ENCODE measurements at places on chromosomes 3 and 15. TPM values are rescaled to one million over a fixed set of nuclear protein-coding genes. Genes with fewer than 3 reads are reported as not detected.

RETNLB gene
- total RNA-seq: not detected

C3orf49 gene
- total RNA-seq: not detected

CD96 gene
- total RNA-seq: not detected

TJP1 gene
- 122 TPM for total RNA-seq

SPINT1 gene
- total RNA-seq: 3.7 TPM

TUBGCP5 gene
- total RNA-seq: 25.8 TPM

EHHADH gene
- total RNA-seq: 7.7 TPM

MESP2 gene
- total RNA-seq: not detected

MFGE8 gene
- 48.1 TPM for total RNA-seq

ZNF860 gene
- 3.4 TPM for total RNA-seq

CFAP20DC gene
- 1.2 TPM for total RNA-seq

IL5RA gene
- total RNA-seq: not detected

GPR149 gene
- total RNA-seq: not detected

STARD9 gene
- 35.4 TPM for total RNA-seq

RPL29 gene
- 1,399 TPM for total RNA-seq

DUOXA2 gene
- total RNA-seq: not detected

ACTC1 gene
- total RNA-seq: not detected

TTBK2 gene
- total RNA-seq: 14.3 TPM

ROPN1 gene
- not detected for total RNA-seq

CLDN11 gene
- 515 TPM for total RNA-seq

HEXA gene
- total RNA-seq: 72.8 TPM

CASR gene
- not detected for total RNA-seq

PLAAT1 gene
- 0.47 TPM for total RNA-seq

SNTN gene
- not detected for total RNA-seq

BTLA gene
- 0.05 TPM for total RNA-seq

LIPC gene
- 0.34 TPM for total RNA-seq

MAGEL2 gene
- total RNA-seq: under 0.01 TPM

SPTBN5 gene
- total RNA-seq: 3.2 TPM

CCDC13 gene
- total RNA-seq: 0.28 TPM

DPPA2 gene
- not detected for total RNA-seq

FANCD2OS gene
- total RNA-seq: not detected

KIF7 gene
- 0.85 TPM for total RNA-seq

SLC28A1 gene
- not detected for total RNA-seq

ATP2B2 gene
- total RNA-seq: not detected

EPHB3 gene
- under 0.01 TPM for total RNA-seq

SLC27A2 gene
- 7.1 TPM for total RNA-seq

RHOV gene
- total RNA-seq: not detected

MESP1 gene
- 0.14 TPM for total RNA-seq

ISLR2 gene
- total RNA-seq: not detected

ZNF660 gene
- 0.79 TPM for total RNA-seq

MYRIP gene
- 30.0 TPM for total RNA-seq
